HS-27A (cell line): ENCODE measurements at places on chromosomes 16 and 17.

DNA sequence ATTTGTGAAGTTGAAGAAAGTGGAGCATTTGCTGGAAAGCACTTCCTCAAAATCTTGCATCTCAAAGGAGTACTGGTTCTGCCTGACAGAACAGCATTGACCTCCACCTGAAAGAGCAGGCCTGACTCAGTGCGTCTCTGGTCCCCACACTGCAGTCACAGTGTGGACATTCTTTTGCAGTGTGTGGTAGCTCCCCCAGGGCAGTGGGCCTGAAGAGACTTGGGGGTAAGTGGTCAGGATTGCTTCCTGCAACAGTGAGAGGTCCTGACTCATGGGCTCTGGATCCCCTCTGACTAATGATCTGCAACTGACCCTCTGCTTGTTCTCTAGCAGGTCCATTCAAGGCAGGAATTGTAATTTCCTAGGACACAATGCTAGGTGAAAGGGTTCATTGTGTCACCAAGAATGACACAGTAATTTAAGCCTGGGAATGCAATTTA is 204.9 kb upstream of the KCNJ16 start:
- no peak for DNase-seq

DNA sequence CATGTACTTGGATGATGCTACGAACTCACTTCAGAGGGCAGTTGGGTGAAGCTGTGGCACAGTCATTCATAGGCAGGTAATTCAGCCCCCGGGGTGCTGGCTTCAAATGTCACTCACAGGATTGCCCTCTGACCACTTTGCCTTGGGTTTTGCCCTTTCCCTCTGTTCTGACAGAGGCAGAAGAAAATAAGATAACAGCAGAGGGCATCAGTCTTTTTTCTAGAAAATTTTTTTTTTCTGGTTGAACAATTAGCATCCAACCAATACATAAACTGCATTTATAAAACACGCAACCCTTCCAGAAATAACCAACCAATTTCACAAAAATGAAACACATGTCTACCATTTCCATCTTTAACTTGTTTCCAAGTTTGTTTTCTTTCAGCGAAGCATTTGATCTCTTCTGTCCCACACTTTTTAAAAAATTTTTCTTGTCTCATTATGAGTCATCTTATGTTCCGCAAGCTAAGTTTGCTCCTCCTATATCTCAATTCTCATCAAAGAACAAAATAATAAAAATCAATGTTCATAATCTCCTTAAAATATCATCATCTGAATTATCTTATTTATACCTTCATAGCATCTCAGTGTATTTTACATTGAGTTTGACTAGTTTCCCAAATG is 15.6 kb downstream of the NACA2 start:
- no peak for DNase-seq

GRCh38 chr16:23929856-23930255 is 94.1 kb downstream of the PRKCB start:
- DNase-seq: no peak

DNA sequence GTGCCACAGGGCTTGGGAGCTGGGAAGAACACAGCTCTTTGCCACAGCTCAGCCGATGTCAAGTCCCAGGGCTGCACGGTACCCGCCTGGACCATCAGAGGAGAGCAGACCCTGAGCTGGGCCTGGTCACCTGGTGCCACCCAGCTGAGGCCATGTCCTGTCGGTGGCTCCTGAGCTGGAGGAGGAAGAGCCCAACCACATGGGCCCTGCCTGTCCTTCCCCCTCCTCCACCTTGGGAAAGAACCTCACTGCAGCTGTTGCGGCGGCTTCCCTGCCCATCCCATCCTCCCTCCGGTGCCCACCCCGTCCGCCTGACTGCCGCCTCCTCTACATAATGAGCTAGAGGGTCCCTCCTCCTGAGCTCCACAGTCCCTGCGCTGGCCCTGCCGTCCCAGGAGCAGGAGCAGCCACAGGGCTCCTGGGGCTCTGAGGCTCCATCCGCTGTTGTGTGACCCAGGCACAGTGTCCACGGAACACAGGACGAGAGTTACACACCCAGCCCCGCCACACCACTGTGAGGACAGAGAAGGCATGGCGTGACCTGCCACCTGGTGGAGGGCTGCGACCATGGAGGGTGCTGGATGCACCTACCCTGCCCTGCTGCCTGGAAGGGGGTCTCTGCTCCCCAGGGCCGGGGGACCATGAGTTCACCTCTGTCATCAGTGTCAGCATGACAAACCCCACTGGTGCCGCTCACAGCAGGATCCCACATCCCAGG is 21.4 kb upstream of the CHMP6 start:
- DNase-seq: no peak

DNA sequence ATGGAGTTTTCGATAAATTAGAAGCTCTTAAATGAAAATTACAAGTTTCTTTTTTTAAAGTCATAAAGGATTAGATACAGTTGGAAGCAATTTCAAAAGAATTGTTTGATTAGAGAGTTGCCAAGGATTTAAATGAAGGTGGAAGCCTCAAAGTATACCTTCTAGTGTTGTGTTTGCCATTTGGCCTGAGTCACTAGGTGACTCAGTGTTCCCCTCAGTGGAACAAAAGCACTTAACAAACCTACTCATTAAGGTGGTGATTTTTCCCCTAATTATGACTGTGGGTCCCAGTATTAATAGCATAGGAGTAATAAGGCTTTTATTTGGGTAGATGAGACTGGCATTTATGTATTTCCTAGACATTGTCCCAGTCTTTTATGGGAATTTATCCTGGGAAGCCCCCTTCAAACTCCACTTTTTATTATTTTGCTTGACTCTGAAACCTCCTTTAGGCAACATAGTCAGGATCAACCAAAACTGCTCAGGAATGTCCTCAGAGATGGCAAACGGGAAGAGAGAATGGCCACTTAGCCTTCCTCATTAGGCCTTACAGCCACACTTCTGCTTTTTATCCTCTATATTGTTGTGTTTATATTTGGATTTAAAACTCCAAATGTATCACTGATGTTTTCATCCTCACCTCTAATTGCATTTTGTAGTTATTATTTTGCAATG is 161.0 kb downstream of the FTO start:
- no peak for DNase-seq

GRCh38 chr16:75599452-75600277 is 23.4 kb downstream of the ADAT1 start:
- no peak for DNase-seq

GRCh38 chr16:11291091-11291703 is 10.1 kb upstream of the PRM1 start:
- DNase-seq: no peak

DNA sequence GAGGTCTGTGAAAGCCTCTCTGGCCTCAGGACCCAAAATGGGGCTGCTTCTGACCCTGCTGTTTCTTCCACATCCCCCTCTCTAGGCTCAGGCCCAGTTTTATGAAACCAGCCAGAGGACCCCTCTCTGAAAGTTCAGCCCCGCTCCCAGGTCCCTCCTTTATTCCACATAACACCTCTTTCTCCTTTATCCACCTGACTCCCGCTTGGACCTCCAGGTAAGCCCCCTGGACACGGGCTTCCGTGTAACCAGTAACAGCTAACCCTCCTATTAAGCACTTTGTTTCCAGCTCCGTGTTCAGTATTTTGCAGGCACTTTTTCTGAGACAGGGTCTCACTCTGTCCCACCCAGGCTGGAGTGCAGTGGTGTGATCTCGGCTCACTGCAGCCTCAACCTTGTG is 37.4 kb downstream of the PSME3IP1 start:
- no peak for DNase-seq

DNA sequence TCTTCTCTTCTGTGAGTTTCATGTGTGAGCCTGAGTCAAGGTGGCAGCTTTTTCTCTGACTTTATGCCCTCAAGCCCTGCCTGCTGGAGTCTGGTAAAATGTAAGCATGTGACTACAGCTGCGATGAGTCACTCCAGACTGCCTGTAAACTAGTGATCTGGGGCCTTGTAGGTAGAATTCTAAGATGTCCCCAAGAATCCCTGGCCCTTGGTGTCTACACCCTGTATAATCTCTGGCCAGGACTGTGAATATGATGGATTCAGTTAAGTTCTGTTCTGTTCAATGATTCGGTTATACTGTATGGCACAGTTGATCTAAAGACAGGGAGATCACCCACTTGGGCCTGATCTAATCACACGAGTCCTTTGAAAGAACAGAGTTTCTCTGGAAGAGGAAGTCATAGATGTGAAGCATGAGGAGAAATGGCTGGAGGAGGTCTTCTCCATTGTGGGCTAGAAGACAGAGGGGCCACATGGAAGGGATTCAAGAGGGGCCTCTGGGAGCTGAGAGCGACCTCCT is 29.8 kb downstream of the PRSS54 start:
- no peak for DNase-seq

DNA sequence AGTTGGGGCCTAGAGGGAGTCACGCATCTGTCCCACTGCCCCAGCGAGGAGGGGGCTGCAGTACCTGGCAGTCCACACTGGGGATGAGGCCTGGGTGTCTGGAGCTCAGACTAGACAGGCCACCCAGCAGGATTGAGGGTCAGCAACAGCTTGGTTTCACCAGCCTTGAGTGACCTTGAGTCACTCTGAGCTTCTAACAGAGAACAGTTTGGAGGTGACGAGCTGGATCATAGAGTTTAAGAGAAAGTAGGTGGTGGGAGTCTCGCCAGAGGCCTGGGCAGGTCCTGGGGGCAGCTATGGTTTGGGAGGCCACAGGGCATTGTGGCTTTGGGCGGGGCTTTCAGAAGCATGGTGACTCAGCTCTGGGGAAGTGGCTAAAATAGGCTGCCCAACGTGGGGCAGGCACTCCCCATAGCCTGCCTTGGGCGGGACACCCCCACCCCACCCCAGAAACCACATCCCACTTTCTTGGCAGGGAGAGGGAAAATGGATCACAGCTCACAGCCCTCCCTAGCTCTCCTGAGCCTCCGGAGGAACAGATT is 20.5 kb downstream of the CDC42EP4 start:
- DNase-seq: peak; percentile 74

DNA sequence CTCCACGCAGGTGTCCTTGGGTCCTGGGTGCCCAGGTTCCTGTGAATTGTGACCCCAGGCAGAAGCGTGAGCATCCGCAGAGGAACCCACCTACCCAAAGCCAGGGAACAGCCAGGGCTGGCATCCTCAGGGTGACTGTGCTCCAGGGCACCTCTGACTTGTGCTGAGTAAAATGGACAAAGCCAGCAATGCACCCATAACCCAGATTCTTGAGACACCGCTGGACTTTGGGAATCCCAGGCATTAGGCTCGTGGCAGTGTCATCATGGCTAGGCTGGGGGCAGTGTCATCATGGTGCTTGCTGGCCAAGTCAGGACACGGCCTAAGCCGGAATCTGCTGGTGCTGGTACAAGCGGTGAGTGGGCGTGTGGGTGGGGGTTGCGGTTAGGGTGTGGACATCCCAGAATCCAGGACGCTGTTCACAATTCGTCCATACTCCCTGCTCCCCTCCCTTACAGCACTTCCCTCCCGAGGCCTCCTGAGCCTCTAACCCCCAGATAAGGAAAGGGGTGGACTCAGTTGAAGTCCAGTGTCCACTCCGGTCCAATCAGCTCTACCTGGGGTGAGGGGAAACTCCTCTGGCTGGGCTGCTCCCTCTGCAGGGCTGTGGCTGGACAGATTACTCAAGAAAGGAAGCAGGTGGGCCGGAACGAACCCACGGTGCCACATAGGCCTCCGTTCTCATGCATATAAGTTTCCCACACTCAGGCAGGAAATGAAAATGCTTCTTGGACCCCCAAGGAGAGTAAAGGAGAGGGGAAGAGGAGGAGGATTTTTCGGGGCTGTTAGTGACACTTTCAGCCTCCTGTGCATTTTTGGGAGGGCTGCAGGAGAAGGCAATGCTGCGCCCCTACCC is 138.9 kb downstream of the SEC14L1 start:
- no peak for DNase-seq

DNA sequence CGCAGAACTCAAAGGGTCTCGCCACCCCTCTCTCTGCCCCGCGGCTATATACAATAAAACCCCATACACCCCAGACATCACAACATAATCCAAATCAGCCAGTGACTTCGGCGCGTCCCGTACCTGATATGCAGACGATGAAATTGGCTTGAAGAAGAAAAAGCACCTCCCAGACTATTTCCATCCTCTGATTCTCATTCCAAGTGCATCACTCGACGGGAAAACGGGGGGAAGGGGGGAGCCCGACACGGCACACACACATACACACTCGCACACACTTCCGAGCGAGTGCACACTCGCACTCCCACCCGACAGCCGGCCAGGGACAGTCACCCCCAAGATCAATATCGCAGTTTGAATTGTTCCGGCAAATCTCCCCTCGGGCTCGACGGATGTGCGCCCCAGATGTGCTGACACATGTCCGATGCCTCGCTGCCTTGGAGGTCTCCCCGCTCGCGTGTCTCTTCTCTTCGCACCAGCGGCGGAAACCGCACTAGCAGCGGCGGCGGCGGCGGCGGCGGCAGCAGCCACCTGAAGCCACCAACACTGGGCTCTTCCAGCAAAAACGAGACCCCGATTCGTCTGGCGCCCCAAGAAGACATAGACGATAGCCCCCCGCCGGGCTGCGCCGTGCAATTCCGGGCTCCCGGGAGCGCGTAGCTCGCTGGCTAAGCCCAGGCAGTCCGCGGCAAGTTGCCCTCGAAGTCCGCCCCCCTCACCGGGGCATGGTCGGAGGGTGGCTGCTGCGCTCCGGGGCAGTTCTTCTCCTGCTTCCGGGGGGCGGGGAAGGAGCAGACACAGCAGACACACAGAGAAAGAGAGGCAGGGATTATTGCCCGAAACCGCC is 688 bp downstream of the CA10 start:
- DNase-seq: no peak

- no peak for DNase-seq
Observed at GRCh38 chr16:88516601-88517061, 53.6 kb upstream of the ZC3H18 start.

- DNase-seq: no peak
Observed at GRCh38 chr17:81065500-81065899, 30.5 kb downstream of the BAIAP2 start.

- DNase-seq: no peak
Observed at GRCh38 chr16:24771779-24772157, 42.3 kb downstream of the TNRC6A start.

DNA sequence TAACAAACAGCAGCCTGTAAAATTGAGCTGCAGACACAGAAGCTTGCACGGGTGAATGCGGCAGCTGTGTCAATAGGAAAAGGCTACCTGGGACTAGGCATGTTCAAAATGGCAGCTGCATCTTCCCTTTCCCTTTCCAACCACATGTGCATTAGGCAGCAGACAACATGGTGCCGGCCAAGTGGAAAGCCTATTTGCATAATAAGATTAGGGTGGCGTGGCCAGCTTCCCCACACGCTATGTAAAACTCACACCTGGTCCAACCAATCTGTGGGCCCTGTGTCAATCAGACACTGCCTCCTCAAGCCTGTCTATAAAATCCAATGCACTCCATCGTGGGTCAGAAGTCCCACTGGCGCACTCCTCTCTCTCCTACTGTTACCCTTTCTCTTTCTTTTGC is 61.0 kb upstream of the RBBP6 start:
- no peak for DNase-seq

- DNase-seq: no peak
Observed at GRCh38 chr17:82386881-82387704, 15.5 kb downstream of the UTS2R start.
